ENCODE measurements at places on chromosomes 5 and 9.

DNA sequence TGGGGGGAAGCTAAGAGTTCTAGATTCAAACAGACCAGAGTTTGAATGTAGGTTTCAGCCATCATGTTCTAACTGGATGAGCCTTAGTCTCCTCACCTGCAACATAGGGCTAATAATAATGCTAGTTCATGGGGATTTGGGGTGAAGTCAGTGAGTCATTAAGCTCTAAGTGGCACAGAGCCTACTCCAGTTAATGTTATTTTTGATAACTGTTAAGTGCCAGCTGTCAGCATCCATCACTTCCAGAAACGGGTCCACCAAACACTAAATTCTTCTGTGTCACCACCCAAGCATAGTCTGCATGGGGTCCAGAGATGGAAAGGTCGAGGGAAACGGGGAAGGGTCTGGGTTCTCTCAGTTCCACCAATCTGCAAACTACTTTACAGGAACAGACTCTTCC, 1.8 kb upstream of the TSC1 start:
- no peak for DNase-seq

GRCh38 chr5:136162008-136162407, 29.4 kb downstream of the SMAD5 start:
- no peak for DNase-seq

- no peak for DNase-seq
Observed at GRCh38 chr5:53783624-53784228, 223.3 kb downstream of the NDUFS4 start.

- DNase-seq = no peak
Observed at GRCh38 chr9:26418480-26418879, 474.1 kb downstream of the CAAP1 start.

DNA sequence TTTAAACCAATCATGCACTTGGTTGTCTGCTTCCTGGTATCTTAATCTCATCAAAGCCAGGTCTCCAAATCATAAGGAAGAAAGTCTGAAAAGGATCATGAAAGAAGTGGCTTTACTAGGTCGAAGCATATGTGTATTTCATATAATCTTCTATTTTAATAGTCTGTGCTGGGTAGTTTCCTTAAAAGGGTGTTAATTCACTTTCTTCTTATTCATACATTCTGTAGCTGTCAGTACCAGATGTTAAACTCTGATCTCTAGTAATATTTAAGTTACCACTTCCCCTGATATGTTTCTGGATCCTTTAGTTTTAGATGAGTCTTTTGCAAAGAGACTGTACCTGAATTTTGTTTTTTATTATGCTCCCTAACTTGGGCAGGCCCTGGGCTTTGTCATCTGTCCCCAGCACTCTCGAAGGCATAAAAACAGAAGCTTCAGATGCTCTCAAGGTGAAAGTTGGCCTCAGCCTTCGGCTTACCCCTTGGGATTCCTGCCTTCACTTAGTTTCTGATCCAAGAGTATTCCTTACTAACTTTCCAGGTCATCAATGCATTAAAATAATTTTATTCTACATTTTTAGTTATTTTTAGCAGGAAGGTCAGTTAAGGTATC, 15.0 kb upstream of the LNPEP start:
- DNase-seq = no peak

DNA sequence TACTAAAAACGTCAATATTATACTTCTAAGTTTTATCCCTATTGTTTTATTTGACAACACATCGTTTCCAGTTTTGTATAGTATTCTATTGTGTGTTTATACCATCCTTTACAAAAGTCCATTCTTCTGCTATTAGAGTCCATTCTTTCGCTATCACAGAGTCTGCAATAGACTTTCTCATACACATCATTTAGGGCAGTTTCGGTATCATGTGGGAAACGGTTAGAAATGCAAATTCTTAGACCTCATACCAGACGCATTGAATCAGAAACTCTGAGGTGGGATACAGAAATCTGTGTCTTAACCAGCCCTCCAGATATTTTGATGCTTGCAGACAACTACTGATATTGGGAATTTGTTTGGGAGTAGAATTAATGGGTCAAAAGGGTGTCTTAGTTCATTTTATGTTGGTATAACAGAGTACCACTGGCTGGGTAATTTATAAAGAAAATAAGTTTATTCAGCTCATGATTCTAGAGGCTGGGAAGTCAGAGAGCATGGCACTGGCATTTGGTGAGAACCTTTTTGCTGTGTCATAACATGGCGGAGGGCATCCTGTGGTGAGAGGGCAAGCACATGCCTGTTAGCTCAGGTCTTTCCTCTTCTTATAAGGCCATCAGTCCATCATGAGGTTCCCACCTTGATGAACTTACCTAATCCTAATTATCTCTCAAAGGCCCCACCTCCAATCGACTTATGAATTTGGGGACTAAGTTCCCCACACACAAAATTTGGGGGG, 21.1 kb downstream of the CARTPT start:
- no peak for DNase-seq

- peak; percentile 50 for DNase-seq
Observed at GRCh38 chr9:70020991-70021571, 22.6 kb upstream of the MAMDC2 start.
